Hematopoietic multipotent progenitor cell treated with erythropoietin and hydrocortisone succinate and interleukin-3 and kit ligand, for 6 days (in vitro differentiated cells): ENCODE measurements at places on chromosomes 2 and 18.

GRCh38 chr2:208179028-208179609, 10.7 kb downstream of the C2orf80 start:
- DNase-seq = no peak

DNA sequence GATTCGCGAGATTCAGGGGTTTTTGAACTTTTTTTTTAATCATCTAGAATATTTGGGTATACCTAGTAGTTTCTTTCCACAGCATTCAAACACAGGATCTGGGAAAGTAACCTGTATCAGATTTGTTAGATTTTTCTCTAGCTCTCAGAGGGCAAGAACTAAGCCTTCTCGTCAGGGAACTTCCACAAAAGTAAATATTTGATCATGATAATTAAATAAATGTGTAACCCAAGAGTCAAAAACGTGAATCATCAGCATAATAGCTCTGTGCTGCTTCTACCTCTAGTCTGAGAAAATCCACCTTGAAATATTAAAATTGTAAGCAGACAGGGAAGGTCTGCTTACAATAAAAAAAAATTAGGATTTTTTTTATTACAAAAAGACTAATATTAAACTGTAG, 225.7 kb upstream of the SPOPL start:
- DNase-seq = no peak

GRCh38 chr18:23198217-23198845, 63.0 kb downstream of the CABLES1 start:
- DNase-seq = no peak

DNA sequence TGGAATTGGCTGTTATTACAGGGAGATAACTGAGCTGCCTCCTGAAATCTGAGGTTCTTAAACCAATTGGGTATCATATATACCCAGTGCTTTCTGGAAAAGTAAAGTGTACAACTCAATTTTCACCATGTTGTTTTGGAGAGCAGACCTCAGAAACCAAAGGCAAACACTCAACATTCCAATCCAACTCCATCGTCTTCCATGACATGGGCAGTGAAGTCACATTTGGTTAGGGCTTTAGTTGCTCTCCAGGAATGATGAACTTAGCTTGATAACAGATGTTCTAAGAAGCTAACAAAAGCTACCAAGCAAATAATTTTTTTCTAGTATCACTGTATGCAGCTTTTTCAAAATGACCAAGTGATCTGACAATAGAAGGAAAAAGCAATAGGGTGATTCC, 107.0 kb upstream of the SLC35G4 start:
- DNase-seq = no peak

- no peak for DNase-seq
These were observed 123.9 kb upstream of the CCDC150 start for GRCh38 chr2:196515608-196516007.

DNA sequence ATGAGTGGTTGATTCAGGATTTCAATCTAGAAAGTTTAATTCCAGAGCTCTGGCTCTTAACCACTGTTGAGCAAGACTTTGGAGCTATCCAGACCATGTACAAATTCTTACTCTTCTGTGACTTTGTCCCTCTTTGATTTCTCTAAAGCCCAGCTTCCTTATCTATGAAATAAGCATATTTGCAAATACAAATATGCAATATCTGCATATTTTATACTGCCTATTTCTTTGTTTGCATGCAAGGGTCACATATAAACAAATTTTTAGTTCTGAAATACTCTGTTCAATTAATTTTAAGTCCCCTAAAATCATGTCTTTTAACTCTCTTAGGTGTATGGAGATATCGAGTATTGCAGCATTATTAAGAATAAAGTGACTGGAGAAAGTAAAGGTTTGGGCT, 5.5 kb downstream of the RBM45 start:
- DNase-seq = no peak
